Left ventricle myocardium inferior (tissue), 1 donor: ENCODE measurements at places on chromosomes 3 and 15. TPM values are rescaled to one million over a fixed set of nuclear protein-coding genes. Genes with fewer than 3 reads are reported as not detected.

The ALDH1L1 gene
- 24.3 TPM for total RNA-seq

The PLA2G4E gene
- not detected for total RNA-seq

The REC114 gene
- total RNA-seq: 1.4 TPM

The PLSCR5 gene
- total RNA-seq: not detected

The SYNPR gene
- 0.93 TPM for total RNA-seq

The IQCF5 gene
- not detected for total RNA-seq

The MAP1A gene
- 56.0 TPM for total RNA-seq

DNA sequence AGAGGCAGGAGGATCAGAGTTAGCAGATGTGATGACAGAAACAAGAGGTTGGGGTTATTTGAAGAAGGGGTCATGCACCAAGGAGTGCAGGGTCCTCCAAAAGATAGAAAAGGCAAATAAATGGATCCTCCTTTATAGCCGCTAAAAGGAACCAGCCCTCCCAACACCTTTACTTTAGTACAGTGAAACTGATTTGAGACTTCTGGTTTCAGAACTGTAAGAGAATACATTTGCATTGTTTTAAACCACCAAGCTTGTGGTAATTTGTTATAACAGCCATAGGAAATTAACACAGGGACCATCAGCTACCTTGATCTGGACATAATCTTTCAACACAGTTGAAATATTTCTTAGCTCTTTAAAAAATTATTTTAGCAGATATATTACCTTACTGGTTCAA lies 166.6 kb downstream of the TIGIT start:
- no peak for DNase-seq

DNA sequence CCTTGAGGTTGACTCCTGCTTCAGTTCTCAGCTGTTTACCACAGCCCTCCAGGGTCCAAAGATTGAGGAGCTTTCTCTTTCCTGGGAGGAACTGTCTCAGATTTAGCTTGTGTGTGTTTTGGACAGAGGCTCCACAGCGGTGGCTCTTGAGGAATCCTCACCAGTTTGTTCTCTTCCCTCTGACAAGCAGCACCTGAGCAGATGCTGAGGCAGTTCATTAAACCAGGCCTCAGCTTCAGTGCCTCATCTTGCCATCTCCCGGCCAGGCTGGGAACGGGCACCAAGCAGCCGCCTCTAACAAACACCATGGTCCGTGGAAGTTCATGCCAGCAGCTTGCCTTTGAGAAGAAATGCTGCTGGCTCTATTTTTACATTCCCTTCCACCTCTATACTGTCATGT lies 25.8 kb upstream of the TIMP4 start:
- DNase-seq: no peak

GRCh38 chr3:181956122-181956521 lies 244.4 kb downstream of the SOX2 start:
- DNase-seq: no peak

- no peak for DNase-seq
These were observed 72.8 kb upstream of the AADACL2 start for GRCh38 chr3:151660885-151661284.

DNA sequence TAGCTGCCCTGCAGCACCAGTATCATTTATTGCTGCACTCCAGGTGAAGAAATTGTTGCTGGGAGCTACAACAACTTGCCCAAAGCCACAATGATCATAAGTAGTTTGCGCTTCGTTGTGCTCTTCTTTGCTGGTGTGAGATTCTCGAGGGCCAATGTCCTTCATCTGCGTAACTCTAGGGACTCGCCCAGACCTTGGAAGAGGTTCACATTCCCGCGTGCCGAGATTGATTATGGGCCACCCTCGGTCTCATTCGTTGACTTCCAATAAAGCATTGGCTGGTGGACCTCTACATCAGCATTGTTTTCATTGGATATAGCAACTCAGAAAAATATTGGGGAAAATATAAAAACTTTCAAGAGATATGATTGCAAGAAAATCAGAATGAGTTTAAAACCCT lies 423 bp upstream of the PHLDB2 start:
- DNase-seq: no peak

- no peak for DNase-seq
These were observed 40.6 kb downstream of the DPP8 start for GRCh38 chr15:65476903-65477302.

DNA sequence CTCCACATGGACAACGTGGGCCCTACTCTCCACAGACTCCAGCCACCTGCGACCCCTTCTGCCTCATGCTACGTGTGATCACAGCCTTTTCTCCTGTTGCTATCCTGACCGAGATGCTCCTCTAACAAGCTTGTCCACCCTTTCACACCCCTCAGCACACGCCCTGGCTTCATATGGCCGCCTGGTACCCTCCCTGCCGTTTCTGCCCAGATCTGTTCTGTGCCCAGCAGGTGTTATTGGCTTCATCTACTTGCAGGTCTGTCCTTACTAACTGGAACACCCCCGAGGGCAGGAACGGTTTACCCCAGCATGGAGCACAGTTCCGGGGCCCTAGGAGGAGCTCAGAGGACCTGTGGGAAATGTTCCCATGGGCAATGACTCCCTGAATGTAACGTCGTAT lies 9.9 kb downstream of the CHAC1 start:
- DNase-seq: no peak

- DNase-seq: no peak
These were observed 724.9 kb upstream of the ARRDC4 start for GRCh38 chr15:97235611-97235985.

GRCh38 chr3:14423197-14423743 lies 20.9 kb downstream of the SLC6A6 start:
- no peak for DNase-seq

- DNase-seq: no peak
These were observed 254.6 kb downstream of the FOXP1 start for GRCh38 chr3:71328926-71329325.

GRCh38 chr3:59731943-59732342 lies 682.1 kb upstream of the CFAP20DC start:
- no peak for DNase-seq

DNA sequence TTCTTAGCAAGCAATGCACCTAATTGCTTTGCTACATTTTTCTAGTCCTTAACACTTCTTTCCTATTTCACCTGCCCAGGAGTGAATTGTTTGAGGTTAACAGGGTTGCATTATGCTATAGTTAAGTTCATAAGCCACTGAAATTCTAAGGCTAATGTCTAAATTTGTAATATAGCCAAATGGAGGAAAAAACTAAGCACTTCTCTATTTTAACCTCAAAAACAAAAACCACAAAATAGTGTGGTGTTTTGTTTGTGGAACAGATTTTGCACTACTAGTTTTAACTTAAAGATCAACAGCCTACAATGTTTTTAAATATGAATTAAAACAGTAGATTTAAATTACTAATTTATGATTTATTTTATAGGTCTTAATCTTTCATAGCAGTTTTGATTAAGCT lies 5.5 kb downstream of the ATOSA start:
- DNase-seq: no peak

DNA sequence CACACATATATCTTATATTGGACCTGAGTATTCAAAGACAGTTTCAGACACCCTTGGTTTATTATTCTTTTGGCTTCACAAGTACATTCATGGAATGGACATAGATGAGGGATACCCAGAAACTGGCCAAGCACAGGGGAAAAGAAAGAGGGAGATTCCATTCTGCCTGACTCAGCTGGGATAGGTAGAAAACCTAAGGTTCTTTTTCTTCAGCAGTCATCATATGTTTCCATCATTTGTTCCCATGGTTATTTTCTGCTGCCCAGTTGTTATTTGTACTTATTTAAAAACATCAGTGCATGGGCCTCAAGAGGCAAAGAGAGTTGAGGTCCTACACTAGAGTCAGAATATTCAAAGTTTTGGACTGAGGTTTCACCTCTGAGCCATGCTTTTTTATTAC lies 91.8 kb downstream of the FILIP1L start:
- no peak for DNase-seq
